Posterior vena cava (tissue), 2 donors: ENCODE measurements at places on chromosomes 2 and 18. TPM values are rescaled to one million over a fixed set of nuclear protein-coding genes. Genes with fewer than 3 reads are reported as not detected.
A peak's percentile ranks its signal among the peaks of the same experiment; 100 is the strongest.

GRCh38 chr2:15766303-15766861, 174.0 kb upstream of the MYCN start:
- DNase-seq, result peak; percentile 67

DNA sequence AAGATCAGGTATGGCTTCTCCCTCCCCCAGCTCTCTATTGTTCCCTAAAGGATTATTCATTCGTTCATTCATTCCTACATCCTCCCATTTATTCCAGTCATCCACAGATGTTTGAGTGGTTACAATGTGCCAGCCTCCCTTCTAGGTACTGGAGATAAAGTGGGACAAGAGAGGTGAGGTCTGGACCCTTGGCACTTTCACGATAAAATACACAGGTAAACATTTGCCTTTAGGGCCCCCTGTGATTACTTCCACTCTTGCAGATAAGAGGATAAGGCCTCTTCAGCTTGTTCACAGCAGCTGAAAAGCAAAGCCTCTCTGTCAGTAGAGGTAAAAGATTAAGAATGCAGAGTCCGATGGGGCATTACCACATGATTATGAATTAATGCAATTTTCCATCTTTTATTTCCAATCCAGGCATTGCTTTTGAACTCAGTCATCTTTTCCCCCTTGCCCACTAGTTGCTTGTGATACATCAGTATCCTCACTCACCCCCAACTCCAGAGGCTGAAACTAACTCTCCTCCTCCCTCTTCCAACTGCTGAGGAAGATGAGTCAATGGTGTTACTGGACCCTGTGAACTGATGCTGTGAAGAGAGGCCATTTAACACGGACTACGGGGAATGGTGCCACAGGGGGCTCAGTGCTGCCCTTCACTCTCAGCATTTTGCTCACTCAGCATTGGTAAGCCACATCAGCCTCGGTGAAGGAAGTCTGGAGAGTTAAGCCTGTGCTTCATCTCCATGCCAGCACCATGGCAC, 1.1 kb upstream of the DPP4 start:
- no peak for DNase-seq

GRCh38 chr2:232569541-232569940, 19.1 kb downstream of the EIF4E2 start:
- DNase-seq, result no peak

DNA sequence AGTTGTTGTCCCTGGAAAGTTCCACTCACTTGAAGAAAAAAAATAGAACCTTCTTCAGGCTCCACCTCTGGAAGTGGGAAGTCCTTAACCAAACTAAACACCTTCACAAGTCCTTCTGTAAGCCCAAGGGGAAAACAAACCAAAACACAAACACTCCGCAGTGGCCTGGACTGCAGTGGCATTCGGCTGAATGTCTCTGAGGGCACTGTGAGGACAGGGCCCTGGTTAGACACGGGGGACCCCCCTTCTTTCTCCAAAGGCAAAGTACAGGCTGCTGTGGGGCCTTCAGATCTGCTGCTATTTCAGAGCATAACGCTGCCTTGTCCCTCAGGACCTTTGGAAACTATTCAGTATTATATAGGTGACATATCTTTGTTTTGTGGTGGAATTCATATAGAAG, 28.1 kb downstream of the FOSL2 start:
- DNase-seq, result peak; percentile 23

CRYGD gene
- total RNA-seq, result not detected
